Hippocampal formation (tissue), 2 donors: ENCODE measurements at places on chromosomes 5 and 9.

DNA sequence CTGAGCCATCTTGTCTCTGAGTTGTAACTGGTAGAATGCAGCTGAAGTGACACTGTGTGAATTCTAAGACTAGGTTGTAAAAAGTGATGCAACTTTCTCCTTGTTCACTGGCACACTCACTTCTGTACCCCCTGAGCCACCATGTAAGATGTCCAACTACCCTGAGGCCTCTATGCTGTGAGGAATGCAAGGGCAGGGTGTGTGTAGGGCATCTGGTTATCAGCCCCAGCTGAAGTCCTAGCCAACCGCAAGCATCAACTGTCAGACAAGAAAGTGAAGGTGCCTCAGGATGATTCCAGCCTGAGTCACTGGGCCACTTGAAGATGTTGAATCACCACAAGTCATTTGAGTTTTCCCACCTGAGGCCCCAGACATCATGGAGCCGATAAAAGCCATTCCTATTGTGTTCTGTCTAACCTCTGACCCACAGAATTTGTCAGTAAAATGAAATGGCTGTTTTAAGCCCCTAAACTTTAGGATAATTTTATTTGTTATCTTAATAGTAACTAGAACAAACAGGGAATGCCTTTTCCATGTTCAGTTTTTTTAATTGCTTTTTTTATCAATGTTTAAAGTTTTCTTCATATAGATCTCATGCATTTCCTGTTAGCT is 18.7 kb upstream of the RHOBTB3 start:
- DNase-seq: no peak

- DNase-seq: no peak
Measured at GRCh38 chr5:59025734-59026133, 442.9 kb downstream of the RAB3C start.

DNA sequence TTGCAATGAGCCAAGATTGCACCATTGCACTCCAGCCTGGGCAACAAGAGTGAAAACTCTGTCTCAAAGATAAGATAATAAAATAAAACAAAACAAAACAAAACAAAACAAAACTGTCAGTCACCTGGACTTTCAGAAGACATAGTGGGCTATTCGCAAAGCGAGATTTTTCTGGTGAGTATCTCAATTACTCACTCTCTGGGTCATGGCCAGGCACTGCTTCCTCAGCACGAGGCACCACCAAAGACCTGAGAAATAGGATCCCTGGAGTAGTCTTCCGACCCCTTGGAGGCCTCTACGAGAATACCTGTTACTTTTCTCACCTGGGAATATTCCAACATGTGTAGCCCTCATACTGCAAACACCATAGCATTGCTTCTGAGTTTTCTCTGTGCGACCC is 201.7 kb upstream of the ZNF618 start:
- no peak for DNase-seq

DNA sequence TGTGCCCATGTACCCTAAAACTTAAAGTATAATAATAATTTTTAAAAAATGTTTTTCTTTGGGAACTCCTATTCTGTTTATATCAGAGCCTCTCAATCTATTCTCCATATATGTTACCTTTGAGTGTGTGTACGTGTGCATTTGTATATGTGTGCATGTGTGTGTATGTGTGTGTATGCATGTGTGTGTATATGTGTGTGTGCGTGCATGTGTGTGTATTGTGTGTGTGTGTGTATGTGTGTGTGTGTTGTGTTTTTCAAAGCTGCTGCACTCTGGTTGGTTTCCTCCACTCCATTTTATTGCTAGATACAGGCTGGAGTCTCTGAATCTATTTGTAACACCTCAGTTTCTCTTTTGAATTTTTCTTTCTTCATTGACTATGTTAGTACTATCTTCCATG is 20.0 kb downstream of the SURF6 start:
- no peak for DNase-seq

- DNase-seq: no peak
Measured at GRCh38 chr9:87464992-87465378, 32.7 kb upstream of the DAPK1 start.
